ENCODE measurements at places on chromosomes 16 and 17. TPM values are rescaled to one million over a fixed set of nuclear protein-coding genes. Genes with fewer than 3 reads are reported as not detected.

Gene DHRS7C
- not detected for total RNA-seq

Gene CACNG4
- total RNA-seq, result not detected

Gene LDHD
- 5.0 TPM for total RNA-seq

Gene ACSM2A
- total RNA-seq, result not detected

Gene PABPN1L
- total RNA-seq, result not detected

Gene CTRB1
- total RNA-seq, result not detected

Gene ZNF75A
- 17.9 TPM for total RNA-seq

Gene HSD17B1
- 2.0 TPM for total RNA-seq

Gene NR1D1
- 6.2 TPM for total RNA-seq

Gene COPS3
- 62.4 TPM for total RNA-seq

Gene G6PC3
- total RNA-seq, result 29.9 TPM

Gene COPRS
- 70.0 TPM for total RNA-seq

Gene KRT12
- not detected for total RNA-seq

Gene C17orf107
- total RNA-seq, result 9.9 TPM

Gene GGT6
- total RNA-seq, result not detected

Gene CAPNS2
- total RNA-seq, result 0.89 TPM

Gene ITGAX
- total RNA-seq, result not detected

Gene KCNJ16
- total RNA-seq, result not detected

Gene ZNF469
- 7.2 TPM for total RNA-seq

Gene OGFOD3
- 47.4 TPM for total RNA-seq

Gene ATP2A3
- total RNA-seq, result 2.4 TPM

Gene TMEM235
- not detected for total RNA-seq

Gene UNC13D
- 1.8 TPM for total RNA-seq

Gene ESRP2
- 0.07 TPM for total RNA-seq

Gene HOXB1
- total RNA-seq, result not detected

Gene ACE
- total RNA-seq, result 3.5 TPM

Gene KRTAP9-4
- total RNA-seq, result not detected

Data from smooth muscle cell of the pulmonary artery (primary cell).